ENCODE measurements at places on chromosomes 7 and 10. TPM values are rescaled to one million over a fixed set of nuclear protein-coding genes. Genes with fewer than 3 reads are reported as not detected.

TLL2 gene
- under 0.01 TPM for total RNA-seq

TAS2R41 gene
- not detected for total RNA-seq

HKDC1 gene
- total RNA-seq: under 0.01 TPM

CDNF gene
- total RNA-seq: 0.34 TPM

LIPM gene
- not detected for total RNA-seq

Measured in bronchus fibroblast of lung (primary cell).